ENCODE measurements at places on chromosomes 3 and 15. TPM values are rescaled to one million over a fixed set of nuclear protein-coding genes. Genes with fewer than 3 reads are reported as not detected.

PARP14 gene
- total RNA-seq, result 58.8 TPM

PRR20G gene
- not detected for total RNA-seq

COMMD4 gene
- total RNA-seq, result 54.8 TPM

PLA2G4D gene
- not detected for total RNA-seq

GATA2 gene
- total RNA-seq, result 56.0 TPM

TMEM45A gene
- 30.9 TPM for total RNA-seq

MOBP gene
- not detected for total RNA-seq

- H3K4me3 ChIP-seq, result peak overlapping the region; percentile 96
- H3K36me3 ChIP-seq, result peaks cover 24% of the 10 kb centered on the region
- no peak for DNase-seq
- peak overlapping the region; percentile 88 for H3K27ac ChIP-seq
- no peaks in the 10 kb centered on the region for H3K27me3 ChIP-seq
- H3K4me1 ChIP-seq, result no peaks in the 10 kb centered on the region
These were observed 1.1 kb downstream of the PARP6 start for GRCh38 chr15:72271221-72271620.

DNA sequence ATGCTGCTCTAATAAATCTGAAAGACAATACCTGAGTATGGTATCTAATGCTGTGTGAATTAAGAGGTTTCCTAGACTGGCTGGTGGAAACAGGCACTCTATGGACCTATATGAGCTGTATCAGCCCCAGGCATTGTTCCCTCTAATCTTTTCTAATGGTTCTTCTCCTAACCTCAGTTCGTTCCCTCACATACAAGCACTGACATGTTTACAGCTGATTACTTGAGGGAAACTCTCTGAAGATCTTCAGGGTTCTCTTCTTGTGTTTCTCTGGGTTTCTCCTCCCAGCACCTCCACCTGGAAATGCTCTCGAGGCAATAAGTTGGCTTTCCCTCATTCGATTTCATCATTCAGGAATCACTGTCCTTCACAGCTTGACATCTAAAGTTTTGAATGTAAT is 52.9 kb downstream of the KLF15 start:
- H3K27ac ChIP-seq, result no peak overlapping the region
- H3K4me3 ChIP-seq, result no peak overlapping the region
- DNase-seq, result no peak
- H3K4me1 ChIP-seq, result no peaks in the 10 kb centered on the region

GRCh38 chr3:106678657-106679390 is 698.4 kb upstream of the CCDC54 start:
- no peaks in the 10 kb centered on the region for H3K27me3 ChIP-seq
- H3K4me3 ChIP-seq, result no peak overlapping the region
- H3K27ac ChIP-seq, result no peak overlapping the region
- no peak for DNase-seq
- no peaks in the 10 kb centered on the region for H3K4me1 ChIP-seq

- no peak for DNase-seq
- H3K27ac ChIP-seq, result no peak overlapping the region
- no peaks in the 10 kb centered on the region for H3K27me3 ChIP-seq
- no peaks in the 10 kb centered on the region for H3K4me1 ChIP-seq
- H3K36me3 ChIP-seq, result no peaks in the 10 kb centered on the region
These were observed 273.1 kb upstream of the ALCAM start for GRCh38 chr3:105093371-105094252.

GRCh38 chr15:52136442-52136980 is 23.9 kb upstream of the BCL2L10 start:
- H3K27me3 ChIP-seq, result no peaks in the 10 kb centered on the region
- peaks cover 4% of the 10 kb centered on the region for H3K4me1 ChIP-seq
- no peak overlapping the region for H3K4me3 ChIP-seq

- H3K4me3 ChIP-seq, result no peak overlapping the region
- H3K4me1 ChIP-seq, result peaks cover 8% of the 10 kb centered on the region
- DNase-seq, result peak; percentile 31
- no peaks in the 10 kb centered on the region for H3K36me3 ChIP-seq
- H3K27me3 ChIP-seq, result peaks cover 14% of the 10 kb centered on the region
These were observed 2.9 kb upstream of the RASGRF1 start for GRCh38 chr15:79093352-79093935.

DNA sequence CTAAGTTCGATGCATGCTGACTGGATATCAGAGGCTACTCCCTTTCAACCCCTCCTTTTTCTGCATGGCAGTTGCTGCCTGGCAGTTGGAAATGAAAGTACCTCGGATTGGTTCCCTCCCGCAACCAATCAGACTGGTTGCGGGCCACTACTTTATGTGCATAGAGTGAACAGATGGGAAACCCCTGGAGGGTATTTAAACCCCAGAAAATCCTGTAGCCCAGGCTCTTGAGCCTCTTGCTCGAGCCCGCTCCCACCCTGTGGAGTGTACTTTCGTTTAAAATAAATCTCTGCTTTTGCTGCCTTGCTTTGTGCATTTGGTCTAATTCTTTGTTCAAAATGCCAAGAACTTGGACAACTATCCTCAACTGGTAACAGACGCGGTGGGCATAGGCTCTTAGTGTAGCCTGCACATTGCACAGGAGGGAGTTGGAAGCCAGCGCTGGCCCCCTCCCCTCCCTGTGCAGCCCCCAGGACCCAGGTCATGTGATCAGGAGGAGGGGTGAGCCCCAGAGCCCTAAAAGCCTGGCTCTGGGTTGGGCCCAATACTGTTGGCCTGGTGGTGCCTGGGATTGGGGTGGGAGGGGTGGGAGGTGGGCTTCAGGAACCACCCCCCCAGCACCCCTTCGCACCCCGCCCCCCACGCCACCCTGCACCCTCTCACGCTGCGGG is 26.8 kb downstream of the RHCG start:
- H3K27ac ChIP-seq, result no peak overlapping the region
- DNase-seq, result no peak
- no peak overlapping the region for H3K4me3 ChIP-seq
- H3K4me1 ChIP-seq, result no peaks in the 10 kb centered on the region

- H3K4me3 ChIP-seq, result no peak overlapping the region
- H3K27ac ChIP-seq, result no peak overlapping the region
- no peaks in the 10 kb centered on the region for H3K4me1 ChIP-seq
- H3K27me3 ChIP-seq, result no peaks in the 10 kb centered on the region
- no peak for DNase-seq
These were observed 39.6 kb downstream of the GOLM2 start for GRCh38 chr15:44328135-44328534.

DNA sequence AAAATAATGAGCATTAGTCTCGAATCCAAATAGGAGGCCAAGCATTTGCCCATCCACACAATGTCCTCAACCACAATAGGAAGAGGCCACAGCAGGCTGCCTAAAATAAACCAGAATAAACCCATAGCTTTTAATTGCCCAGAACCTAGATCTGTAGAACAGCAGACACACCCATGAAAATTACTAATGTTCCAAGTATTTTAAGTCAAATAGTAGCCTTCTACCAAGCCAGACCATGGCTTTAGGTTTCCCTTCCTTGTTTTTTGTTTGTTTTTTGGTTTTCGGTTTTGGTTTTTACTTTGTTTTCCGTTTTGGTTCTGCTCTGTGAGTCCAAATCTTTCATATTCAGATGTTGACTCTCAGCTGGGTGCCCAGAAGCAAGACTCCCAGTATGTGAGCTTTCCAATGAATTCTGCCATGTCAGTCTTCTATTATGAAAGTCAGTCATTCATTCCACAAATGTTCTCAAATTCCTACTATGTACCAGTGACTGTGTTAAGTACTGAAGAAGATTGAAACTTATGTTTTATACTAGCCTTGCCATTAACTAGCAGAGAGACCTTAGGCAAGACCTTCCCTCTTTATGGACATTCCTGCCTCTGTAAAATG is 57.8 kb upstream of the BOC start:
- no peaks in the 10 kb centered on the region for H3K27me3 ChIP-seq
- H3K4me1 ChIP-seq, result no peaks in the 10 kb centered on the region
- H3K36me3 ChIP-seq, result no peaks in the 10 kb centered on the region
- no peak for DNase-seq
